ENCODE measurements at places on chromosomes 16 and 17.
A peak's percentile ranks its signal among the peaks of the same experiment; 100 is the strongest.

- DNase-seq = peak; percentile 98
These were observed 1.4 kb upstream of the TSPOAP1 start for GRCh38 chr17:58329810-58330537.

- no peak for DNase-seq
These were observed 14.6 kb downstream of the RSL1D1 start for GRCh38 chr16:11836650-11837244.

DNA sequence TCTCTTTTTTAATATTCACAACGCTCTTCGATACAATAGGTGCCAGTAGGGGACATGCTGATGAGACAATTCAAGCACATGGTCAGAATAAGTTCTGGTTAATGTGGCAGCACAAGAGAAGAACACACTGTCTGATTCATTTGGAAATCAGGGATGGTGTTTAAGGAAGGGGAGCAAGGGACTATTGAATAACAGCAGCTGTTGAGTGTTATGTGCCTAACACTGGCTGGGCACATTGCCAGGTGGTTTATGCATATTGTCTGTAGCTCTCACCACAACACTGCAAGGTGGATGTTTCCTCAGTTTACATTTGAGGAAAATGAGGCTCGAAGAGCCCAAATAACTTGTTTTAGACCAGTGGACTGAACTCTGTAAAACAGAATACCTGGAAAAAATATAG, 44.2 kb downstream of the LYRM9 start:
- no peak for DNase-seq

- peak; percentile 19 for DNase-seq
These were observed 31.2 kb downstream of the MNT start for GRCh38 chr17:2369551-2370210.

DNA sequence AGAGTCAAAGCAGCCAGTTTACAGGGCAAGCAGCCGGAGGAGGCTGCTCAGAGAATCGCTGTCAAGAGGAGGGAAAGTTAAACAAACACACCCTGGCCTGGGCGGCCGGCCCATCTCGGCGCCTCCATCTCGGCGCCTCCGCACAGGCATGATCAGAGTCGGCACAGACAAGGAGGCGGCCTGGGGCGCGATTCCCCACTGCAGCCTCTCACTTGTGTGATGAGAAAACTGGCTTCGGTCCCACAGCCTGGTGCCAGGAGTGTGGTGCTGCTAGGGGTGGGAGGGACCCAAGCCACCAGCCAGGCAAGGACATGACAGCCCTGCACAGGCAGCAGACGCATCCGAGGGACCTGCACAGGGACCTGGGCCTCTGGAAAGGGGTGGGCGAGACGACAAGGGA, 17.7 kb downstream of the SLC38A10 start:
- no peak for DNase-seq

GRCh38 chr17:2084036-2084765, 29.3 kb downstream of the HIC1 start:
- DNase-seq = no peak

GRCh38 chr16:85383836-85384832, 229.0 kb upstream of the GSE1 start:
- DNase-seq = no peak

DNA sequence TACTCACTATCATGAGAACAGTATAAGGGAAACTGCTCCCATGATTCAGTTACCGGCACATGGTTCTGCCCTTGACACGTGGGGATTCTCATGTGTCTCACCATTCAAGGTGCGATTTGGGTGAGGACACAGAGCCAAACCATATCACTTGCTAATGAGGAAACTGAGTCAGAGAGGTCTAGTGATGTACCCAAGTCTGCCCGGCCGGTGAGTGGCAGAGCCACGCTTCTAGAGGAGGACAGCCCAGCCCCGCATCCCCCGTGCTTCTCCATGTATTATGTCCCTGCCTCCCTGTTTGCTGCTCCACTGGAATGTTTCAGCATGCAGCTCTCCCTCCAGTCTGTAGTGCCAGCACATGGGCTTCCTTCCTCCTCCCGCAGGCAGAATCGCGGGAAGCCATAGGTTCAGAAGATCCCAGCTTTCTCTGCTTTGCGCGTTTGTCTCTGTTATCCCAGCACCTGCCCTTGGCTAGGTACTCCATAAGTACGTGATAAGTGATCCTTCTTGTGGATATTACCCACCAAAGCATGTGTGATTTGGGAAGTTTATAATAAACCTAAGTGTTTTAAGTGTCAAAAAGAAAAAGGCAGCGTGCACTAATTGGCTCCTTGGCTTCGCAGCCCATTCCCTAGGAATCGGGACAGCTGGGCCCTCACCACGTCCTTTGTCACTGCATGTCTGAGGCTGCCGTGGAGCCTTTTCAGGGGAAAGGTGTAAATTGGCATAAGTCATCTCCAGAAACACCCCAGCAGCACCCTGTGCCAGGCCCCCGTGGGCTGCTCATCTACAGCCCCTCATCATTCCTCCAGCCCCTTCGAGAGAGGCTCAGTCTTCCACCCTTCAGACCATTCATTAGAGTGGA, 103.8 kb downstream of the CLEC16A start:
- no peak for DNase-seq

GRCh38 chr17:30207655-30208054, 27.8 kb downstream of the SLC6A4 start:
- DNase-seq = no peak

- DNase-seq = no peak
These were observed 488.2 kb downstream of the RBFOX1 start for GRCh38 chr16:7820816-7821215.

DNA sequence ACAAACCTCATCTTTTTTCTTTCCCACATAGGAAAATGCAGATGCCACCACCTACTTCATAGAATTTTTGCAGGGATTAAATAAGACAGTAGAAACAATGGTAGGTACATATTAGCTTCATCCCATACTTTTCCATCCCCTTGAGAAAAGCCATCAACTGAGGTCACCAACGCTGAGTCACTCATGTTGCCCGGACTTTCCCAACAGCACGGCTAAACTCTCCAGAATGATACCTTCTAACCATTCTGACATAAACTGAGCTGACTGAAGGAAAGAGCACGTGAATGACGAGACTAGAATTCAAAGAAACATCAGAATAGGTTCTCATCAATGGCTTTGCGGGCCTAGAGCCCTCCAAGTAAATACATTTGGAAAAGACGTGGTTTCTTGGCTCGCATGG, 146.0 kb upstream of the RCVRN start:
- DNase-seq = no peak

- DNase-seq = no peak
These were observed 121.1 kb downstream of the SLC39A11 start for GRCh38 chr17:72971226-72971880.

DNA sequence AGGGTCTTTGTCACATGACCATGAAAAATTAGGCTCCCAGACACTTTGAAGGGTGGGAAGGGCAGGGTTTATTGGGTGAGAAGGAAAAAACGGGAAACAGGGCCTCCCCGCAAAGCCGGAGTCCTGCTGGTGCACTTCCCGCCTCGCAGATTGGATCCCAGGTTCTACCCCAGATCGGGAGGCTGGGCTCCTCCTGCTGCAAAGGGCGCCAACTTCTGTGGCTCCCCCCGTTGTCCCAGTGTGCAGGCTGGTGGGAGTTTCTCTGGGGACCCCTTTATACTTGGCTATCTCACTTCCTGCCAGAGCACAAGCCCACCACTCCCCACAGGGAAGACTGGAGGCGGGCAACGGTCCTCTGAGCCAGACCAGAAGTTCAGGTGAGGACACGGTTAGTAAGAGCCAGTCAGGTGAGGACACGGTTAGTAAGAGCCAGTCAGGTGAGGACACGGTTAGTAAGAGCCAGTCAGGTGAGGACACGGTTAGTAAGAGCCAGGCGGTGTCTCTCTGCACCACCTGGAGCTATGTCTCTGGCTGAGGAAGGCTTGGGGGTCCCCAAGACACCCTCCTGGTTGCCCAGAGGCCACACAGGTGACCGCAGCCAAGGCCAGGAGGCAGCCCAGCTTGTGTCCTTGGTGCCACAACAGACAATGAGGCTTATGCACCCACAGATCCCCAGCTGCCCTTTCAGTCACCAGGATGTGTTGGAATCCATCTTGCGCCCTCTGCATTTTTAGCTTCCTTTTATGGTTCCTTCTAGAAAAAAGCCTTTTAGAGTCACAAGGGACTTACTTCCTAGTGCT, 48.1 kb upstream of the CHMP6 start:
- no peak for DNase-seq

DNA sequence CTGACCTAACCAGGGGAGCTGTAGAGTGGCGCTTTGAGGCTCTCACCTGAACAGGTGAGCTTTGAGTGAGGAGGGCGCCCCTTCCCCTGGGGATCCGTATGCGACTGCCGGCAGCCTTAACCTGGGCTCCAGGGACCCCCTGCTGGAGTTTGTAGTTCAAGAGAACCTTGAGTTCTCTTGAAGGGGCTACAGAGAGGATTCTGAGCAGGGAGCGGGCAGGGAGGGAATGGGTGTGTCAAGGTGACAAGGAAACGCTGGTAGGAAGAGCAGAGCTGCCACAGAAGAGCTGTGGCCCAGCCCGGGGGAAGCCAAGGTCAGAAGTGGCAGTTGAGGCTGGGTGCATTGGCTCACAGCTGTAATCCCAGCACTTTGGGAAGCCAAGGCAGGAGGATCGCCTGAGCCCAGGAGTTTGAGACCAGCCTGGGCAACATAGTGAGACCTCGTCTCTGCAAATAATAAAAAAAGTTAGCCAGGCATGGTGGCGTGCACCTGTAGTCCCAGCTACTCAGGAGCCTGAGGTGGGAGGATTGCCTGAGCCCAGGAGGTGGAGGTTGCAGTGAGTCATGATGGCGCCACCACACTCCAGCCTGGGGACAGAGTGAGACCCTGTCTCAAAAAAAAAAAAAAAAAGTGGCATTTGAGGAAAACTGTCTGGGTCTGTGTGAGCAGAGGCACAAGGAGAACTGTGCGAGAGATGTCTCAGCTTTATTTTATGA, 1.2 kb downstream of the LLGL2 start:
- DNase-seq = no peak

DNA sequence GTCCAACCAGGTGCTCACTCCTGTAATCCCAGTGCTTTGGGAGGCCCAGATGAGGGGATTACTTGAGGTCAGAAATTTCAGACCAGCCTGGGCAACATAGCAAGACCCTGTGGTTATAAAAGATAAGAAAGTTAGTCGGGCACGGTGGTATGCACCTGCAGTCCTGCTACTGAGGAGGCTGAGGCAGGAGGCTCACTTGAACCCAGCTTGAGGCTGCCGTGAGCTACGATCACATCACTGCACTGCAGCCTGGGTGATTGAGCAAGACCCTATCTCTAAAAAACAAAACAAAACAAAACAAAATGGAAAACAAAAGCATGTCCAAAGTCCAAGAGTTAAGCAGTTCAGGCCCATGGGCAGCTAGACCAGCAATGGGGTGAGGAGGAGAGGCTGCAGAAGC, 143.2 kb downstream of the IRX5 start:
- DNase-seq = no peak

GRCh38 chr16:28935346-28935745, 3.6 kb downstream of the CD19 start:
- no peak for DNase-seq

DNA sequence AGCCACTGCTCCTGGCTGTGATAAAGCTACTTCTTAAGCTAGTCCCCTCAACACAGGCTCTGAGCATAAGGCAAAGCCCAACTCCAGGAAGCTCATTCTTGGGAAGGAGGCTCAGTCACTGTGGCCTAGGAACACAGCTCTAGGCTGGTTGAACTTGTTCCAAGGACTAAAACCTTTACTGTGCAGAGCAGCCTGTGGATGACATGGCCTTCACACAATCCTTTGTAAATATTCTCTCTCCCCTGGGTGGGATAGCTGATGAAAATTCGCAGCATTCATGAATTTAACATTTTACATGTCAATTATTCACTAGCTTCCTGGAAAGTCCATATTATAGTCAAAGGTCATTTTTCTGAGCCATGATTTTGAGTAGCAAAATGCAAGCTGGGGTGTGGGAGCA, 28.9 kb downstream of the BEAN1 start:
- no peak for DNase-seq

GRCh38 chr17:70636517-70637133, 467.3 kb downstream of the KCNJ2 start:
- peak; percentile 54 for DNase-seq

DNA sequence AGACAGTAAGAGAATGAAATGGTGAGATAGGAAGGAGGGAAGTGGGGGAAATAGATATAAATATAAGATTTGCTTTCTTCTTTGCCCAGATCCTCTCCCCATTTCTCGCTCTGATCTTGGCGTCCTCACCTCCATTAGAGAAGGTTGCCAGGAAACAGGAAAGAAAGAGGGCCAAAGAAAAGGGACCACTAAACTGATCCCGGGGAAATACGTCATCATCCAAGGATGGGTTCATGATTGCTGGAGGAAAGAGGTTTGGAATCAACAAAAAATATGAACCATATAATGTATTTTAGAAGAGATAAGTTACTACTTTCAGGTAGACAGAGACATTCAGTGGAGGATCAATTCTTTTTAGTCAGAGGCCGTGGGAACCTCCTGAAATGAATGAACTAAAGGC, 536.0 kb downstream of the HAPSTR1 start:
- DNase-seq = no peak

DNA sequence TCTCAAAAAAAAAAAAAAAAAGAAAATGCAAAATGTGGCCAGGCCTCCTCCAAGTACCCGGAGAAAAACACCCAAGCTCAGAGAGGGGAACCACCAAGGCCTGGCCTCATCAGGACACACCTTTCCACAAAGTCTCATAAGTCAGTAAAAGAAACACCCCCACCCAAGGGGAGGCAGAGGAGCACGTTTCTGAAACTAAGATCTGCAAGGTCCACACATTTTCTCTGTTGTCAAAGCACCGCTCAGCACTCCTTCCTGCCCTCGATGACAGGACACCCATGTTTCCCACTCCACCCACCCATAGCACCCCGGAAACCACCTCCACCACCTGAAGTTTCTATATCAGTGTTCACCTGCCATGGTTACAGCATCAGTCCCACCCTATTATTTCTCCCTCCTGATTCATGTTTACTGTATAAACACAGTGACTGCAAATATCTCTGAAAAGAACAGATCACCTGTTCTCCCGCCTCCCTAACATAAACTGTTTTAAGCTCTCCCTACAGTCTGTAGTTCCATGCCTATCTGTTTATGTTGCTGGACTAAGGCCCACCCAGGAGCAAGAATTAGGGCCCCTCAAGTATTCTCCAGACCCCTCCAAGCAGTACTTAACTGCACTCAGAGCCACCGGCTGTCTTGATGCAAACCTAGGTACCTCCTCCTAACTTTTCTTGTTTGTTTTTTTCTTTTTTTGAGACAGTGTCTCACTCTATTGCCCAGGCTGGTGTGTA, 2.0 kb downstream of the CORO7 start:
- no peak for DNase-seq

GRCh38 chr17:14471052-14471451, 170.2 kb downstream of the HS3ST3B1 start:
- no peak for DNase-seq

- DNase-seq = no peak
These were observed 20.6 kb downstream of the MAP2K4 start for GRCh38 chr17:12041312-12041711.

DNA sequence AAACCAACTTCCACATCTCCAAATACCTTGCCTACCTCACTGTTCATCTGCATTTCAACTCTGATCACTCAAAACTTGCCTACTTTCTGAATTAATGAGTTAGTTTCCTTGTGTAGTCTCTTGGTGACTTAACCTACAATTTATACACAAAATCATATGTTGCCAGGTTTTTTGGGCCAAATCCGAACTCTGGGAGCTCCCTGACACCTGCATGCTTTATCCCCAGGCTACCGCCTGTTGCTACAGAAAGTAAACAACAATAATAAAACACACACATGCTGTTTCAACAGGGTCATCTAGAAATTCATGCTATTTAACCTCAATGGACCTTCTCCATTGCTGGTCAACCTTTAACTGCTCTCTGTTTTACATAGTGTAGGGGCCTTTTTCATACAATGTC, 104.5 kb upstream of the AXIN2 start:
- no peak for DNase-seq

All from Kasumi-1 (cell line).